ENCODE measurements at places on chromosomes 2 and 18. TPM values are rescaled to one million over a fixed set of nuclear protein-coding genes. Genes with fewer than 3 reads are reported as not detected.

KATNAL2 gene
- total RNA-seq: 9.3 TPM

GRCh38 chr18:57881818-57882413 lies 78.8 kb upstream of the ATP8B1 start:
- H3K27ac ChIP-seq: no peak overlapping the region
- no peak for DNase-seq
- H3K4me1 ChIP-seq: peaks cover 5% of the 10 kb centered on the region
- no peaks in the 10 kb centered on the region for H3K36me3 ChIP-seq

GRCh38 chr2:124151691-124152090 lies 126.6 kb downstream of the CNTNAP5 start:
- H3K27ac ChIP-seq: no peak overlapping the region
- H3K27me3 ChIP-seq: no peaks in the 10 kb centered on the region
- H3K4me1 ChIP-seq: no peaks in the 10 kb centered on the region

GRCh38 chr2:136582628-136583205 lies 182.6 kb upstream of the THSD7B start:
- no peaks in the 10 kb centered on the region for H3K36me3 ChIP-seq
- DNase-seq: no peak
- H3K27ac ChIP-seq: no peak overlapping the region

GRCh38 chr2:64608867-64609226 lies 44.9 kb downstream of the SERTAD2 start:
- H3K27me3 ChIP-seq: no peaks in the 10 kb centered on the region
- H3K4me3 ChIP-seq: peak overlapping the region; percentile 56
- DNase-seq: no peak
- H3K27ac ChIP-seq: peak overlapping the region; percentile 59

DNA sequence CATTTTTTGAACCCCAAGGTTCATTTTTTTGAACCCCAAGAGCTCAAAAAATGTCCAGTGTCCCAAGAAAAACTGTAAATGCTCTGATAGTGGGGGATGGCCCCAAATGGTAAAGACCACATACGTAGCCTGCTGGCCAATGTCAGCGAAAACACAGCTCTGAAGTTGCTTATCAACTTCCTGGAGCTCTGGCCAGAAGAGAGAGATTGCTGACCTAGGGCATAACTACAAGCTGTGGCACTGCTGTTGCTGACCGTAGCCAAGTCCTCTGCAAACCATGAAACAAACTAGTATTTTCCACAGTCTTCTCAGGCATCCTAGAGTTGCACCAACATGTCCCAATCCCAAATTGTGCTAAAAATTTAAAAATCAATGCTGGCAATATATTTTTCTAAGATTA lies 50.9 kb downstream of the REEP1 start:
- H3K27me3 ChIP-seq: peaks cover 18% of the 10 kb centered on the region
- DNase-seq: no peak
- H3K27ac ChIP-seq: no peak overlapping the region
- no peak overlapping the region for H3K4me3 ChIP-seq

GRCh38 chr2:109736177-109736827 lies 57.8 kb upstream of the RGPD5 start:
- no peaks in the 10 kb centered on the region for H3K4me1 ChIP-seq
- no peaks in the 10 kb centered on the region for H3K27me3 ChIP-seq
- no peaks in the 10 kb centered on the region for H3K36me3 ChIP-seq
- no peak overlapping the region for H3K27ac ChIP-seq

GRCh38 chr2:71704131-71704561 lies 250.8 kb downstream of the DYSF start:
- no peaks in the 10 kb centered on the region for H3K36me3 ChIP-seq
- no peak overlapping the region for H3K4me3 ChIP-seq
- peaks cover 14% of the 10 kb centered on the region for H3K27me3 ChIP-seq
- H3K4me1 ChIP-seq: peaks cover 21% of the 10 kb centered on the region
- peak; percentile 49 for DNase-seq

DNA sequence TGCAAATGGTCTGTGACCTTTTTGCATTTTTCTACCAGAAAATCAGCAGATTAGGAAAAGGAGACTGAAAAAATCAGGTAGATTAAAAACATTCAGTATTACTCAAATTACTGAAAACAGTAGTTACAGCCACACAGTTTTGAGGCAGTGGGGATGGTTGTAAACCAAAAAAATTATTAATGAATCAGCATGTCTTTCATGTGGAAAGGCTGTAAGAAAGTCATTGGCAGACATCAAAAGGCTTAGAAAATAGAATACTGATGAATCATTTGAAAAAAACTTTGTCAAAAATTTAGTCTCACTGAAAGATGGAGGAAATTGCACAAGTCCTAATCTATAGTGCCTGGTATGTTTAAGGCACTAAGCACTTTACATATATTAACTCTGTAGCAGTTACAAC lies 133.9 kb upstream of the GCFC2 start:
- H3K4me3 ChIP-seq: no peak overlapping the region
- no peak overlapping the region for H3K27ac ChIP-seq
- H3K27me3 ChIP-seq: peaks cover 7% of the 10 kb centered on the region
- DNase-seq: no peak

- H3K36me3 ChIP-seq: peaks cover 1% of the 10 kb centered on the region
- H3K27ac ChIP-seq: no peak overlapping the region
- H3K4me3 ChIP-seq: peak overlapping the region; percentile 84
These were observed 1.4 kb upstream of the TTL start for GRCh38 chr2:112480530-112481049.

DSEL gene
- total RNA-seq: 49.8 TPM

- no peak for DNase-seq
- peaks cover 23% of the 10 kb centered on the region for H3K4me1 ChIP-seq
- peaks cover 16% of the 10 kb centered on the region for H3K27me3 ChIP-seq
- peak overlapping the region; percentile 51 for H3K27ac ChIP-seq
- peak overlapping the region; percentile 81 for H3K4me3 ChIP-seq
- H3K36me3 ChIP-seq: no peaks in the 10 kb centered on the region
These were observed 711 bp downstream of the DOK6 start for GRCh38 chr18:69401226-69401971.

FTCDNL1 gene
- 0.34 TPM for total RNA-seq

ABHD3 gene
- total RNA-seq: 6.8 TPM

- peaks cover 7% of the 10 kb centered on the region for H3K36me3 ChIP-seq
- H3K4me3 ChIP-seq: no peak overlapping the region
- peaks cover 10% of the 10 kb centered on the region for H3K27me3 ChIP-seq
- H3K27ac ChIP-seq: peak overlapping the region; percentile 89
These were observed 42.8 kb downstream of the ATOH8 start for GRCh38 chr2:85796341-85797262.

DNA sequence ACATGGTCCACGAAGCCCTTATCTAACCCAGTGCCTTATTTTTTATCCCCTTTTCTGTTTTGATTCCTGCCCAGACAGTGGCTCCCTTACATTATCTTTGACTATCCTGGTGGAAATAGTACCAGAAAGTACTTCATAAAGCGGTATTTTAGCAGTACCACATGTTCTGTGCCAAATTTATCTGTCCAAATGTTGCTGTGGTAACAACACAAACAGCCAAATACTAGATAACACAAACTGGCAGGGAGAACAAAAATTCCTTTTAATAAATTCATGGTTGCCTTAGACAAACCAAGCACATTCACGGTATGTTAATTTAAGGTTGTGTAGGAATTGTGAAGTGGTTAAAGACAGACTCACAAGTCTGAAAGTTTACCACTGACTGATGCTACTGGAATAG lies 187.9 kb upstream of the LHCGR start:
- no peaks in the 10 kb centered on the region for H3K4me1 ChIP-seq
- DNase-seq: no peak
- no peaks in the 10 kb centered on the region for H3K36me3 ChIP-seq
- no peak overlapping the region for H3K4me3 ChIP-seq
- peaks cover 18% of the 10 kb centered on the region for H3K27me3 ChIP-seq

- peaks cover 12% of the 10 kb centered on the region for H3K36me3 ChIP-seq
- H3K4me3 ChIP-seq: no peak overlapping the region
- no peak for DNase-seq
- no peaks in the 10 kb centered on the region for H3K4me1 ChIP-seq
- H3K27me3 ChIP-seq: no peaks in the 10 kb centered on the region
These were observed 6.5 kb upstream of the UCN start for GRCh38 chr2:27314709-27315108.
